Stimulated activated naive CD8-positive, alpha-beta T cell treated with anti-CD3 and anti-CD28 coated beads, Interleukin-15, amount 100 ng/mL, for 72 hours (primary cell): ENCODE measurements at places on chromosomes 7 and 10.

DNA sequence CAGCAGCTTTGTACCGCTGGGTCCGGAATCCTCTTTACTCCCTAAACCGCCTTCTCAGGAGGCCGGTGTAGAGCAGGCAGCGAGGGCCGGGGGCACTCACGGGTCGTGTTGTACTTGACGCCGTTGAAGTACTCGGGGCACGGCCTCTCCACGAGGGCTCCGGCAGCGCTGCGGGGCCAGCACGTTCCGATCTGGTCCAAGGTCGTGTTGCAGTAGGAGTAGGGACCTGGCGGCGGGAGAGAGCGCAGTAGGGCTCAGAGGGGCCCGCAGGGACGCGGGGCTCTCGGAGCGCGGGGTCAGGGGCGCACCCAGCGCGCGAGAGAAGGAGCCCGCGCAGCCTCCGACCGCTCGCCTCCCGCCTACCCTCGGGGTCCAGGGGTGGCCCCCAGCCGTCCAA lies 443 bp downstream of the CRHR2 start:
- DNase-seq: peak; percentile 19

- DNase-seq: no peak
Observed at GRCh38 chr7:31896925-31897324, 173.3 kb downstream of the PDE1C start.

DNA sequence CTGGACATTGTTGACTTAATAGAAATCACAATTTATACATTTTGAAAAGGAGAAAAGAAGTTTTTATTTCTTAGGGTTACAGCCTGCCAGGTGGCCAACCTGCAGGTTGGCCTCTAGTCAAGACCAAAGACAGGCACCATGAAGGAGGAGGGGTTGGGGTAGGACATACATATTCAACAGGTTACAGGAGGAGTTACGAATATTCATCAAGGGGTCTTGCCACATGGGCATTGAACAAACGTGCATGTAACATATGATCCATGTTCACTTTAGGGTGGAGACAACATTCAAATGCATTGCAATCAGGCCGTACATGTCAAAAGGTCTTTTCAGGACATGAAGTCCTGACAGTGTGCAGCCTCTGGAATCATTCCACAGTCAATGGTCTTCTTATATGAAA lies 246.2 kb upstream of the AKR1E2 start:
- no peak for DNase-seq

DNA sequence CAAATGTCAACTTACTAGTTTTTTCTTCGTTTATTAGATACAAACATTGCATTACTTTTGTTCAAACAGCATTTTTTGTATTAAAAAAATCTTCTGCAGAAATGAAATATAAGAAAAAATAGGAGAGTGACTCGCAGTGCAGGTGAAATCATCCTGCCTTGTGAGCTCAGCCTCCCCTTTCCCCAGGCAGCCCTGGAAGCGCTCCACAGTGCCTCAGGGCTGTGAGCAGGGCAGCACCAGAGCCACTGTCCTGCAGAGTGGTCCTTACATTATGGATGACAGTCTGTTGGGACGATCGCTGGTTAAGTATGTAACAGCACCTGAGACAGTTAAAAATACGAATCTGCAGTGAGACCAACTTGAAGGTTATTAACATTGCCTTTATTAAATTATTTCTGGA lies 695.4 kb upstream of the POM121L12 start:
- DNase-seq: no peak

DNA sequence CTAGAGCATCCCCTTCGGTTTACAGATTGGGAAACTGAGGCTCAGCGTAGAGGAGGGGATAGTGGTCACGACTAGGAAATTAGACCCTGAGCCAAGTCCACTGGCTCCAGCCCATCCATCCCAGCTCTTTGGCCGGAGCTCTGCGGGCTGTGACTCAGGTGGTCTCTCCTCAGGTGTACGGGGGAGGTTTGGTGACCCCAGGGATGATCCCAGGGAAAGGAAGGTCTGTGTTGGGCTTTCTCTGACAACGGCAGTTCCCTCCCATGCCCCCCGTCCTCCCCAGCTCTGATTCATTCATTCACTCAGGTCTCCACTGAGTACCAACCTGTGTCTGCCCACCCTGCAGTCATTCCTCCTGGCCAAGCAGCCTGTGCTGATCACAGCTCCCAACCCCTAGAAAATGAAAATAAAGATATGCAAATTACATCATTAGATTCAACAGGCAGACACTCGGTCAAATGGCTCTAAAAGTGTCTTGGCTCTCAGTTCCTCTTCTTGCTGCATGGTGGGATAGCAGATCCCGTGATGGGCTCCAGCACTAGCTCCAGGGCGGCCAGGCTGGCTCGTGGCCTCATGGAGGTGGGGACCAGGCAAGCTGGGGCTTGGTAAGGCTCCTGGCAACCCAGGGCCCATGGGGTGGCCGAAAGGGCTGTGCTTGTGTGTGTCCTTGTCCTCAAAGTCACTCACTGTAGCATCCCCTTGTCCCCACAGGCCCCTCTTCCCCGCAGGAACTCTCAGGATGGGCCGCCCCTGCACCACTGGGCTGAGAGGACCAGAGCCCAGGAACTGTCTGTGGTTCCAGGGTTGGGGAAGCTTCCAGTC lies 37.8 kb downstream of the CLRN3 start:
- no peak for DNase-seq

GRCh38 chr7:75698358-75698757 lies 40.4 kb downstream of the HIP1 start:
- DNase-seq: no peak

DNA sequence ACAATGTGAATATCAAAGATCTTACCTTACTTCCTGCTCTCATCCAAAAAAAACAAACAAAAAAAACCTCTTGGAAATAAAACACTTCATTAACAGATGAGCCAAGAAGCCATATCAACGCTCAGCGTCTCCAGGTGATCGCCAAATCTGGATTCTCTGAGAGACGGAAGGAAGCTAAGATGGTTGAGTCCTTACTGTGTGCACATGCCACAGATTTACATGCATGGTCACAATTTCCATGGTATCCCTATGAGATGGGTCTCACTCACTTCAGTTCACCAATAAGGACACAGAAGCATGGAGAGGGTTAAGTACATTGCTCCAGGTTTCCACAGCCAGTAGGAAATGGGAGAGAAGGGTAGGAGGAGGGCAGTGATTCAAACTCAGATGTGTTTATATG lies 1.0 kb downstream of the AOAH start:
- no peak for DNase-seq

DNA sequence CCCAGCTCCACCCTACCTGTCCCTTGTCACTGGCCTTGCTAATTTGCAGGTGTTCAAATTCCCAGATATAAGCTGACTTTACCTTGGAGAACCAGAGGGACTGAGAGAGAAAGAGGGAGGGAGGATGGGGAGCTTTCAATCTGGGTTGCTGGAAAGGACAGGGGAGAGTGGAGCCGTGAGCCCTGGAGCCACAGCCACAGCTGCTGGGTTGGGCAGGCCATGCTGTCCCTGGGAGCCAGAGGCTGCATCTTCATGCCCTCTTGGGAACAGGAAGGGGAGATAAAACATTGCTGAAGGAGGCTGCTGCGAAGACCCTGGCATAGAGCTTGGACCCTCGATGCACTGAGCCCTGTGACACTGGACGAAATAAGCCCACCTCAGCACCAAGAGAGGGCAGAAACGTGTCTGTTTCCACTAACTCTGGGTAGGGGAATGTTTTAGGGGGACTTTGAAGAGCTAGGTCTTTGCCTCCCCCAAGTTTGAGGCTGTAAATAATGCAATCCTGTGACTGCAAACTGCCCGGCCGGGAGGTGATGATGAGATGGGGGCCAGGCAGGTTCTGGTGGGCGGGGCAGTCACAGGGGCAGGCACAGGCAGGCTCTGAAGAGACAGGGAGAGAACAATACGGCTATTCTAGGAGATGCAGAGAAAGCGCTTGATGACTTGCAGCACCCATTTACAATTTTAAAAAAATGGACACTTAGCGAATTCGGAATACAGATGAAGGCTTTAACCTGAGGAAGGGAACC lies 5.8 kb upstream of the JAKMIP3 start:
- DNase-seq: no peak

DNA sequence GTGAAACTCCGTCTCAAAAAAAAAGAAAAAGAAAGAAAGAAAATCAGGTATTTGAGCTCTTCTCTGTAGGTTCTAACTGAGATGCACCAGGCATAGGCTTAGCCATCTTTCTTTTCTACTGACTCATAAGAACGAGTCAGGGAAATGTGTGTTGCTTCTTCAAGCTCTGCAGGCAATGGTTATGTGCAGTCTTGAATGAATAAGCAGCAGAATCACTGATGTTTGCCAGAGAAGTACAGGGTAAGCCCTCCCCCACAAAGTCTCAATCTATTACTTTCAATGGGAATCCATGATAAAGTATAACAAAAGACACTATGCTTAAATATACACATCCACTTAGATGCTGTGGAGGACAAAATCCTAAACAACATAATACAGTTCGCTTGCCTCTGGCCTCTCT lies 239.2 kb downstream of the PARD3 start:
- DNase-seq: no peak

DNA sequence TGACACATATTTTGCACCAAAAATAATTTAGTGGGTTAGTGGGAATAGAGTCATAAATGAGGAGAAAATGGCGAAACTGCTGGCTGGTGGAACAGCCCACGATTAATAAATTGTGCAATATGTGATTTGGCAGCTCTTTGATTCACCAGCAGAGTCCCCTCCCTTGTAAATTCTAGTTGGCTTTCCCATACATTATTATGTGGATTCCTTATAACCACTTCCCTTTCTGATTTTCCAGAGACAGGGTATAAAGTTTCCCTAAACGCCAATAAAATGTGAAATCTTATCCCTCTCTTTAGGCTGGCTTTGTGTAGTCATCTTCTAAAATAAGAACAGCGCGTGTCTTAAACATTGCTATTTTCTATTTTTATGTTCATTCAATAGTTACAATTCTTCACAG lies 149.4 kb upstream of the FERD3L start:
- no peak for DNase-seq

DNA sequence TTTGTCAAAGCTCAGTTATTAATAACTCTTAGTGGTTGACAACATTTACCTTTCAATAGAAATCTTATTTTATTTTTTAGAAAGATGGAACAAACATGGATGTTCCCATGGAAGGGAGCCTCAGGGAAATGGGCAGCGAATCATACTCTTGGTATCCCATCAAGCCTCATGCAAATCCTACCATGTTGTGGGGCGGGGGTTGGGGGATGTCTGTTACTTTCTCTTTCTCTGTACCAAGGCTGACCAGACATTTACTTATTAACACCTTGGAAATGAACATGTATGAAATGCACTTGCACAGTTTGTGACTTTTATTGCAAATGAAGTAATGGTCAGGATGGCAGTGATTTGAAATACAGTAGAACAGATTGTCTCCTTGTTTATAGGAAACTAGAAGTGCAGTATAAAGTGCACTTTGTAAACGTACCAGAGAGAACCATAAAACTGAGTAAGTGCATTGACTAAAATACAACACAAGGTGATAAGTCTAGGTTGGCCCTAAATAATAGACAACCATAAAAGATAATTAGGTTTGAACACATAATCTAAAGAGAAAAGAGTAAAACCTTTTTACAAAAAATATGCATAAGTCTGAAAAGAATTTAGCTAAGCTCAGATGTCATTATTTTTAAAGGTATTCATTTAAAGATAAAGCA lies 32.4 kb downstream of the SEMA3D start:
- no peak for DNase-seq

DNA sequence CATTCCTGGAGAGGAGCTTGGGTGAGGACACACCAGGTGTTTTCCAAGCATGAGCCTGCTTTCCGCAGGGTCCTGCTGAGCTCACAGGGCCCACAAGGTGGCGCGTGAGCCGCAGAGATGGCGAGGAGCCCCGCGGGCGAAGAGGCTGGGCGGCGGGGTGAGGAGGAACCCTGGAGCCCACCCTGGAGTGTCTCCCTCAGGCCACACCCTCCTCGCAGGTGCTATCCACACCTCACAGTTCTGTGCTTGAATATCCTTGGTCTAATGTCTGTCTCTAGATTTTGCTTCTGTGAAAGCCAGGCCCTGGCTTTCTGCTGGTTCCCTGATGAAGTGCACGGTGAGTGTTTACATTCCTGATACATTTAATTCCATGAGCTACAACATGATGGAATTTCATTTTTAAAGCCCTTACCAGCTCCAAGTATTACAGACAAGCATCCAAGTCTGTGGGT lies 433.6 kb downstream of the ACTR3B start:
- DNase-seq: no peak

- DNase-seq: peak; percentile 27
Observed at GRCh38 chr10:50421026-50421719, 169.9 kb upstream of the ASAH2 start.

DNA sequence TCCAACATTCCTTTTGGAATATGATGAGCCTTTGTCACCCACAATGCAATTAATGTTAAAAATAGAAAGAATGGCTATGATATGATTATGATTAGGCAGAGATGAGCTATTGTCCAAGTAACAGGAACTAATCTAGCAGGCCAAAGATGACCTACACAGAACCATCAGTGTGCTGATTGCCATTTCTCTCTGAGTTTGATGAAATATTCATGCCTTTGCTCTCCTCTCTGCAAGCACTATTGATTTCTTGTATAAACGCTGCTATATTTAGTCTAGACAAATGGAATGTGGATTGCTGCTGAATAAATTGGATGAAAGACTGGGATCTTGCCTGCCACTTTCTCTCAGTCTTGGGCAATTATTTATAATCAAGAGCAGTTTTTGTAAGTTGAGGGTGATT lies 85.4 kb downstream of the HDAC9 start:
- no peak for DNase-seq

- DNase-seq: no peak
Observed at GRCh38 chr10:120943542-120943941, 92.4 kb downstream of the WDR11 start.

- DNase-seq: no peak
Observed at GRCh38 chr7:55477781-55478374, 94.4 kb downstream of the VOPP1 start.

DNA sequence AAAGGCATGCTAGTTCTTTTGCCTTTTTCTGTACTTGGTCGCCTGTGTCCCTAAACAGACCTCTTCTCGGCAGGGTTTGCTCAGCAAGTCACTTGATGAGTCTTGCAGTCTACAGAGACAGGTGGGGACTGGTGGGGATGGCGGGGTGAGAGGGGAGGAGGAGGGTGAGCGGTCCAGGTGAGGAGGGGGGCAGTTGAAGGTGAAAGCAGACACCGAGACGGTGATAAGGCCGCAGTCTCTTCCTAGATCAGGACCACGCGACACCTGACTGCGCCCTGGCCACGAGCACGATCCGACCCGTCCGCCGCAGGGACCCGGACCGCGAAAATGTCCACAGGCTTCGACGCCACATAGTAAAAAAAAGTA lies 566 bp downstream of the ASNS start:
- no peak for DNase-seq

- no peak for DNase-seq
Observed at GRCh38 chr7:81460250-81461045, 309.4 kb downstream of the HGF start.

GRCh38 chr7:129993275-129993674 lies 40.5 kb upstream of the UBE2H start:
- no peak for DNase-seq
